ENCODE measurements at places on chromosomes 11 and 22.

GRCh38 chr11:16402654-16403447, 46.5 kb upstream of the SOX6 start:
- no peak for DNase-seq

DNA sequence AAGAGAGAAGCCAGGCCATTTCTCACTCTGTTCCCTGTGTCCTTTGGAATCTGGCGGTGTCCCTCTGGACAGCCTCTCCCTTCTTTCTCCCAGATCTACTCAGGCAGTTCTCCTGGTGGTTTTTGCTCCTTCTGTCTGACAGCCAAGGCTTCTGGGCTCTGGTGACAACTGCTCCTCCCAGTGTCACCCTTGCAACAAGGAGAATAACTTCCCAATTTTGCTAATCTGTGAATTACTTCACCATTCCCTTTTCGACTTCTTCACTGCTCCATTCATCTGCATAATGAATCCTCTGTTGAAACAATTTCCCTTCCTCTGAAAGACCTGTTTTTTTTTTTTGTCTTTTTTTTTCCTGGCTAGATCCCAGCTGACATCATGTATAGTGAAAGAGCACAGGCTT, 56.3 kb upstream of the PDE3B start:
- DNase-seq, result no peak

DNA sequence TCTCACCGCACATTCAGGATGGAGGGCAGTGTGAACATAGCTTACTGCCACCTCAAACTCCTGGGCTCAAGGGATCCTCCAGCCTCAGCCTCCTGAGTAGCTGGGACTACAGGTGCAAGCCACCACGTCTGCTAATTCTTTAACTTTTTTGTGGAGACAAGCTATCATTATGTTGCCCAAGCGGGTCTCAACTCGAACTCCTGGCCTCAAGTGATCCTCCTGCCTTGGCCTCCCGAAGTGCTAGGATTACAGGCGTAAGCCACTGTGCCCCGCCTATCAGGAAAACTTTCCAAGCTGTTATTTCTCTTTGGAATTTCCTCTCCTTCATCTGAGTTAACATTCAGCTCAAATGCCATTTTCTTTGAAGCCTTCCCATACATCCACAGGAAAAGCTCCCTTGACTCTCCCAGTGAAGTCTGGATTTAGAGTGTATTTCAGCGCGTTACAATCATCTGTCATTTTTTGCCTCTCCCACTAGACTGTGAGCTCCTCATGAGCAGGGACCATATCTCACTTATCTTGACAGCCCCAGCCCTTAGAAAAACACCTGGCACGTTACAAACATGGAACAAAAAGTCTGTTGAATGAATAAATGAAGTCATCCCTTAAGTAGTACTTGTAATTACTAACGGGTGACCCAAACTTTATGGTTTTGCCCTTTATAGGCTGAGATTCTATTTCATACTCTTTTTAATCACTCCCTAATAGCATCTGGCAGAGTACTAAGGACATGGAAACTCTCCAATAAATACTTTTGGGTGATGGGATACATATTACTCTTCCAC, 2.2 kb downstream of the MRTFA start:
- no peak for DNase-seq

GRCh38 chr11:13297917-13298356, 20.3 kb downstream of the BMAL1 start:
- DNase-seq, result no peak

- no peak for DNase-seq
These were observed 120.9 kb upstream of the LDLRAD3 start for GRCh38 chr11:35822815-35823495.

- DNase-seq, result no peak
These were observed 14.5 kb downstream of the ACP2 start for GRCh38 chr11:47233989-47234668.

- DNase-seq, result no peak
These were observed 43.4 kb downstream of the FAT3 start for GRCh38 chr11:92267968-92268367.

DNA sequence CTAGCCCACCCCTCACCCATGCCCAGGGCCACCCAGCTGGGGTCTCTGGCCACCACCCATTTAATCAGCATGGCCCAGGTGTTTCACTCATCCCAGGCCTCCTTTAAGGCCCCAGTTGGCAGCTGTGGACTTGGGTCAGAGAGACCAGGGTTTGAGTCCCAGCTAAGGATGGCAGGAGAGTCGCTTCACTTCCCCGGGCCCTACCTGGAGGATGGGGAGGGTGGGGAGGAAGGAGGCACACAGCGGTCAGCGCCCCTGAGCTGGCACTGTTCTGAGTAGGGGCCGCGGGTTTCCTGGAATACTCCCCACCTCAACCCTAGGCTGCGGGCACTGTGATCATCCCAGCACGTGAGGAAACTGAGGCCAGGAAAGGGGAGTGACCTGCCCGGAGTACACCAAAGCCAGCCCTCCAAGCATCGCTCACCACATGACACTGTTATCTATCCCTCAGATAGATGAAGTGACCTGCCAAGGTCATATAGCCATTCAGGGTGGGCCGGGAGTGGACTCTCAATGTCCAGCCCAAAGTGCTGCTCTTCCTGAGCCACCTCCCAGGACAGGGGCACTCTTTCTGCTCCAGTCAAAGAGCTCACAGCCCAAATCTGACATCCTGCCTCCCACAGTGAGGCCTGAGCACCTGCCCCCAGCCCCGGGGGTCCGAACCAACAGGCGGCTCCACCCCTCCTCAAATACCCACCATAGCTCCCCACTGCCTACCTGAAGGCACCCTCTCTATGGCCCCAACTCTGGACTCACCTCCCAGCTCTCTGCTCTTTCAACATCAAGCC, 3.4 kb upstream of the ATP5MGL start:
- DNase-seq, result no peak

GRCh38 chr22:24338726-24339451, 68.3 kb downstream of the SPECC1L start:
- DNase-seq, result no peak

GRCh38 chr22:27139935-27140511, 482.6 kb downstream of the MIAT start:
- DNase-seq, result no peak

- no peak for DNase-seq
These were observed 93.2 kb downstream of the CACNA1I start for GRCh38 chr22:39663751-39664150.

DNA sequence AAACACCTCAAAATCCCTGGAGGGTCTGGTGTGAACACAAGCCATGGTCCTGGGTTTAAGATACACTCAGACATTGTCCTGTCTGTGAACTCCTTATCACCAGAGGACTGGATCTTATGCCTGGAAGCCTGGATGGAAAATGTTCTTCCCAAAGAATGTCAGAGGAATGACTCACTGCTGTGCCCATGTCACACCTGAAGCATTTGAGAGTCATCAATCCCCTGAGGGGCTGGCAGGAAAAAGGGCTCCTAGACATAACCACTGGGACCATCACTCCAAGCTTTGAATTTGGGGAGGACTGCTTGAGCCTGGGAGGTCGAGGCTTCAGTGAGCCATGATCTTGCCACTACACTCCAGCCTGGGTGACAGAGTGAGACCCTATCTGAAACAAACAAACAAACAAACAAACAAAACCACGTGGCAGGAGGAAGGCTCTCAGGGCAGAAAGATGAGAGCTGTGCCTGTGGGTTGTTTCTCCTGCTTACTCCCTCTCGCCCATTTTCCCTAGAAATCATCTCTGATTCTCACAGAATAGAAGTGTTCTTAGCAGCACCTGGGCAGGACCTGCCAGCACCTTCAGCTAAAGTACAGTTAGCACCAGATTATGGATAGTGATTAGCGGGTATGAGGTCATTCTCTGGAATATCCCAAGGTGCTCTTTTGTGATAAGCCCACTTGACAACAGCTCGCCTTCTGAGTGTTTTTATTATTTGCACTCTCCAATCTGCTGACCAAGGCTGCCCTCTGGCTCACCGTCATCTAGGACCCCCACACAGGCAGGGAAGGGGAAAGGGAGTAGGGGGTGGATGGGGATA, 11.9 kb upstream of the PRG2 start:
- no peak for DNase-seq

DNA sequence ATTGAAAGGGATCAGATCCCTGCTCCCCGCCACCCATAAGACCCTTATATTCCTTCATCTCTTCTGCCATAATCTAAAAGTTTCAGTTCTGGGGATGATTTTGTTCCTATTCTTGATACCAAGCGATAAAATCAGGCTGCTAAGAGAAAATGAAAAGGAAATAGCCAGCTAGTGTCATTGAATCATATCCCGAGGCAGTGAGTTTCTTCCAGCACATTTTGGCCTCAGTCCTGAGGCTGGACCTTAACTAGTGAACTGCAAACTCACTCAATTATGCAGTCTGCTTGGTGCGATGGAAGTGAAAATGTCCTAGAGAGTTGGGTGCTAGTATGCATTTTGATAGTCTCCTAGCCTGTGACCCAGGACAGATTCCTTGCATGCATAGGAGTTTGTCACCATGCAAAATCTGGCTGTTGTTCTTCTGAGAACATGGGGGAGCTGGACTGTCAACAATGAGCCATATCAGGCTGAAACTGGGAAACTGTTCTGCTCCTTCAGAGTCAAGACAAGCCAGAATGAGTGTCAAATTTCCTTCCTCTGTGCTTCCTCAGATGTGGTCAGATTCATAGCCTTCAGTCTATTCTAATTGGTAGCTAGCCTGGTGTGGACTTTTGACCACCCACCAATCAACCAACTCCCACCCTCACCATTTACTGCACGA, 102.9 kb downstream of the CCDC81 start:
- DNase-seq, result no peak

- no peak for DNase-seq
These were observed 29.1 kb downstream of the LIMK2 start for GRCh38 chr22:31241200-31241599.

DNA sequence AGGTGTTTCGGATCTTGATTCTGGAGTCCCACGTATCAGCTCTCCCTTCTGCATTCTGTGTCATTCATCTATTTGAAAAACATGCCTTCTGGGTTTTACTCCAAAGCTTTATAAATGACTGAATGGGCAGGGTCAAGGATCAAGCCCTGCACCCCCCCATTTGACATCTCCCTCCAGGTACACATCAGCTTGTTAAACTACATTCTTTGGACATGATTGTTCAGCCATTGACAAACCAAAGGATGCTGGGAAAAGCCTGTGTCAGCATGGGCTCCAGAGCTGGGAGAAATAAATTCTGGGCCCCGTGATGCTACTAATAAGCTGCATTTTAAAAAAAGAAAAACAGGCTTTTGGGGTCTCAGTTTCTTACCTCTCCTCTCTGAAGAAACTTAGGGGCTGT, 103.7 kb downstream of the DSCAML1 start:
- no peak for DNase-seq

DNA sequence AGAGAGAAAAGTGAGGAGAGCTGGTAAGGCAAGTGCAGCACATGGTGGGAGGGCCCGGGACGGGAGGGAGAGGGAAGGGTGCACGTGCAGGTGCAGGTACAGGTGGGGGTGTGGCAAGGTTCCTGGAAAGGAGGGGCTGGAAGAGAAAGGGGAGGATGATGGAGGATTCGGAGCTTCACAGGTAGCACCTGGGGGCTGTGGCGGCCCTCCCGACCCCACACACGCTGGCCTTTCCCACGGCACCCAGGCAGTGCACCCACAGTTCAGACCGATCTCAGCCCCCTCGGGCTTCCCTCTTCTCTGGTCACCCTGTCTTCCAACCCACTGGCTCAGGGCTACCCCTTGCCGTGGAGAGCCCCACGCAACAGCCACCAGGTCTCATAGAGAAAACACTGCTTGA, 67.4 kb upstream of the A4GALT start:
- DNase-seq, result no peak

GRCh38 chr22:41596776-41597634, 7.4 kb upstream of the PMM1 start:
- no peak for DNase-seq

GRCh38 chr11:6925636-6926207, 504 bp upstream of the ZNF215 start:
- no peak for DNase-seq

GRCh38 chr22:19876314-19876940, 21.8 kb upstream of the GNB1L start:
- no peak for DNase-seq

GRCh38 chr11:58762284-58763119, 30.8 kb upstream of the GLYAT start:
- no peak for DNase-seq

DNA sequence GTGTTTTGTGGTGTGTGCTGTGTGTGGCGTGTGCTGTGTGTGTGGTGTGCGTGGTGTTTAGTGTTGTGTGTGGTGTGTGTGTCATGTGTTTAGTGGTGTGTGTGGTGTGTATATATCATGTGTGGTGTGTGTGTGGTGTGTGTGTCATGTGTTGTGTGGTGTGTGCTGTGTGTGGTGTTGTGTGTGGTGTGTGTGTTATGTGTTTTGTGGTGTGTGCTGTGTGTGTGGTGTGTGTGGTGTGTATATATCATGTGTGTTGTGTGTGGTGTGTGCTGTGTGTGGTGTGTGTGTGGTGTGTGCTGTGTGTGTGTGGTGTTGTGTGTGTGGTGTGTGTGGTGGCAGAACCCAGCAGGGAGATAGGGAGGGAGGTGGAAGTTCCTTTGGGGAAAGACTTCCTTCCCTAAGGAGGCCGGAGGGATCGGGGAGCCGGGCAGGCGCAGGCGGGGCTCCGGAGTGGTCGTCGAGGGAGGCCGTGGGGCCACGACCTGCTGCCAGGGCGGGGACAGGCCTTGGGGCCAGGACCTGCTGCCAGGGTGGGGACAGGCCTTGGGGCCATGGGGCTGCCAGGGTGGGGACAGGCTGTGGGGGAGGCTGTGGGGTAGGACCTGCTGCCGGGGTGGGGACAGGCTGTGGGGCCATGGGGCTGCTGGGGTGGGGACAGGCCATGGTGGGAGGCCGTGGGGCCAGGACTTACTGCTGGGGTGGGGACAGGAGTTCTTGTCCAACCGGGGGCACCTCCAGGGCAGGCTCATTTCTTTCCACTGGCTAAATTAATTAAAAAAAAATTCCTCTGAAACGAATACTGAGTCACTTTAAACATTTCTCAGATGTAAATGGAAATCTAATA, 15.2 kb downstream of the PIM3 start:
- DNase-seq, result no peak

DNA sequence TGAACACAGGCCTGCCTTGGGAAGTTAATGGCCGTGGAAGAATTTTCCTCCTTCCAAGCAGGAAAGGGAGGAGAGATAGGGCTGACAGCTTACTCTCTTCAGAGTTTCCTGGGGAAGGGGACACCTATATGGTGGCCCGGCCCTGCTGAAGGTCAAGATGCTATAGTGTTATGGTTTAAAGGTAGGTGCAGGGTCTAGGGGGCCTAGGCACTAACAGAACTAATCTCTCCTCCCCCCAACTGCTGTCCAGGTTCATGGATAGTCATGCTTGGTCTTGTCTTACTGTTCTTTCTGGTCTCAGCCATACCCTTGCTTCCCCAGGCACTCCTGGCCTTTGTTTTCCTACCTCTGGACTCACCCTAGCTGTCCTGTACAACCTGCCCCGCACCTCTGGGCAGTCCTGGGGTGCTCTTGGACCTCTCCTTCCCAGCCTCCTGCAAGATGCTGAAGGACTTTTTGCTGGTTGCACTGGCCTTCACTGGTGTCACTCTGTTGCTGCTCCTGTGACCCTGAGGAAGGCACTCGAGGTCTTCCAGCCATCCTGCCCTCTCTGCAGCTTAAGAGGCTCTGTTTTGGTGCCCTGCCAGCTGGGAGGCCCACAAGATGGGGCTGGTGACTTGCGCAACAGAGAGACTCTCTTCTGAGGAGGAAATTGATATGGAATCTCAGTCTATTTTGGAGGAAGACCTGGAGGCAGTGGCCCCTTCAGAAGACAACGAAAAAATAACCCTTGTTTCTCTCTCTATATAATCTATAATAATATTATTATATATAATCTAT, 17.9 kb downstream of the SEC14L3 start:
- DNase-seq, result no peak
